ENCODE measurements at places on chromosomes 1 and 21.
A peak's percentile ranks its signal among the peaks of the same experiment; 100 is the strongest.

GRCh38 chr1:37452416-37452815, 22.0 kb upstream of the ZC3H12A start:
- DNase-seq = no peak

- peak; percentile 37 for DNase-seq
Observed at GRCh38 chr1:248618878-248619277, 16.0 kb downstream of the OR2T11 start.

- peak; percentile 42 for DNase-seq
Observed at GRCh38 chr1:16162163-16162822, 6.4 kb upstream of the EPHA2 start.

- DNase-seq = no peak
Observed at GRCh38 chr1:44047131-44047530, 15.9 kb upstream of the SLC6A9 start.

DNA sequence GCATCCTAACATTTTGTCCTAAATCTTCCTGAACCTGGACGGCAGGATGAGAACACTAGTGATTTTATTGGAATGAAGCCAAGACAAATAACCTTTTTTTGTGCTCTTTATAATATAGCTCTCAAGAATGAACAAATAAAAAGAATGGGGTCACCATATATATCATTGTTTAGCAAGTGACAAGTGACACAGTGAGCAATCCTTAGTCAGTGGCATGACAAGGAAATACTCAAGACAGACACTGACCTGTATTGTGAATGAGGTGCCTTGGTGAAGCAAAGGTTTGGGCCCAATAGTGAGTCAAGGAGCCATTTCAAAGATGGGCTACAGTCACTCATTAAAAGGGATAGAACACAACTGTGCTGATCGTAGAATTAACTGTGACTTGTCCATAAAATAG, 35.7 kb downstream of the PTGFR start:
- no peak for DNase-seq

- DNase-seq = no peak
Observed at GRCh38 chr1:11373895-11374747, 101.1 kb downstream of the UBIAD1 start.

- no peak for DNase-seq
Observed at GRCh38 chr1:78500529-78500928, 9.8 kb downstream of the PTGFR start.

DNA sequence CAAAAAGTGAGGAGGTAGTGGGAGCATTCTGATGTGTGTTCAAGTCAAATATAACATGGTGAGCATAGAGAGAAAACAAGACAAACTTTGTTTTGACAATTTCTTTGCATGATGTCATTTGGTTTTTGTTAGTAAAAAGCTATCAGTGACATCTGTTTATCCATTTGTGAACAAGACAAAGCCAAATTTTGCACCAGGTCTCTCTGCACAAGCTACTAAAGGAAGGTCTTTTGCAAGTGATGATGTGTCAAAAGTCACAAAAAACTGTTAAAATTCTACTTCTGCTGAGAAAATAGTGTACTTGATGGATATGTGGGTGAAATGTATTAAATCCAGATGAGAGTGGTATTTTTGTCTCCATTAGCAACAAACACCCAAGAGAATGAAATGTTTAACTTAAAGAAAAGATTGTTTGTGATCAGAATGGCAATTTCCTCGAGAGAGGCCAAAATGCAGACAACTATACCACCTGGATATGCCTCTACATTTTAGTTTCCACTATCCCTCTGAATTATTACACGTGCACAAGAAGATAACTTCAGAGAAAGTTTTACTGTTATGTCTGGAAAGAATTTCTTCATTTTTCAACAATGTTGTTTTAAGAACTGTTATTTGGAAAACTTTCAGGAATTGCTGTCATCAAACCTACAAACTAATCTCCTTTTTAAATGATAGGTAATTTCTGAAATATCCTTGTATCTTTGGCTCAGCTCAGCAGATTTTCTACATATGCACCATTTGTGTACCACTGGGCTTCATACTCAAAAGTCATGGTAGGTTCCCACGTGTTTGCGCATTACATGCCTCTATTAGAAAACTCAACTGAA, 807.4 kb upstream of the ADGRL2 start:
- DNase-seq = no peak

DNA sequence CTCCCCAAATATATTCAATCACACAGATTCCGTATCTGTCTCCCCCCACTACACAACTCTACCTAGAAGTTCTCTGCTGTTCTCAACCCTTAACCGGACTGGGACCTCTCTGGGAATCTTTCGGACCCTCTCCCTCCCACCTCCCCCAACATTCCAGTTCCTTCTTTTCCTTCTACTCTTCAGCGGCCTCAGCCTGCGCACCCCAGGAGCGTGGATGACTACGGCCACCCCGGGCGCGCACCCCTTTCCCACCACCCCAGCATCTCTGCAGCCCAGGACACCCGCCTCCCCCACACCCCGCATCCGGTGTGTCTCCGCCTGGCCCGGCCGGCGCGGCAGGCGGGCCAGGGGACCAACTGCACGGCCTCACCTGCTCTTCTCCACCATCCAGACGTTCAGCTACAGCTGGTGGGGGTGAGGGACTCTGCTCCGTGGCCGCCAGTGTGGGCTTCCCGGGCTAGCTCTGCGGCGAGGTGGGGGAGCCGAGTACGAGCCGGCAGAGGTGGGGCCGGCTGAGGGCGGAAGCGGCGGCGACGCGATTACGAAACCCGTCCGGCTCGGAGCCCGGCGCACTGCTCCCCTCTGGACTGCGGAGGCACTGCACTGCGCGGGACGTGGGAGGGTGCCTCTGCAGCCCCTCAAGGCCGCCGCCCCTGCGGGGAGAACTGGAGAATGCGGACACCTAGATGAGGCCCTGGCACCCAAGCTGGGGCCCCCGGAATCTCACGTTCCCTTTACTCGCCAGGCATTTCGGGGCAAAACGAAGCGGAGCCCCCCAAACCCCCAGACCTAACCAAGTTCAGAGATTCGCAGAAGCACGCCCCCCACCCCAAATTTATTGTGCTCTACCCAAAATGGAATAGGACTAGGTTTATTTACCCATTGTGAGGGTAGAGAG, at the start of gene CDC42SE1:
Gene CDC42SE1 (minus strand): TSS at position 514 of the 898 bp plus-strand sequence. CDS start 3,892 bp downstream, outside the sequence.
- peak; percentile 67 for DNase-seq
